ENCODE measurements at places on chromosomes 7 and 10.

DNA sequence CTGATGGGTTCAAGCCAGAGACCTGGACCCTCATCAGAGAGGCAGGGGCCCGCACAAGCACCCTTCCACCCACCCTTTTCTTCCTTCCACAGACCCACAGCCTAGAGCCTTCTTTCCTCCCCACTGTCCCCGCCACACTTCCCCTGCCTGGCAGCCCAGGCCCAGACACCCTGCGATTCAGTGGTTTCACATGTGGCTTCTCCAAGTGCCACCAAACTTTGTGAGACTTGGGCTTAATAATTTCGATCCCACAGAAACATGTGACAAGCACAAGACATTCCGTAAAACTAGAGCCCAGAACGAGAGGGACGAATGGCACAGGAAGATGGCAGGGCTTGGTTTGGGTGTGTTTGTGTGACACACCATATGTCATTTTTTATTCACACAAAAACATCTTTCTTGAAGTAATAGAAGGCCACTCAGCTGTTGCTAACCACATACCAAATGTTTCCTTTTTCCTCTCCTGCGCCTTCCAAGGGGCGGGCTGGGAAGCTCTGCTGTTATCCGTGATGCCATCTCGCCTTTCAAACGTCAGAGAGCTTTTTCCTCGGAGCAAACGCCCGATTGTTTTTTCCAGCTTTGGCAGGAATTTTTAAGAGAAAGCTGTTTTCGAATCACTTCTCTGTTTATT lies 162.9 kb downstream of the GRK5 start:
- no peak for DNase-seq

- no peak for DNase-seq
These were observed 98.8 kb downstream of the SDK1 start for GRCh38 chr7:3399858-3400257.

- DNase-seq = peak; percentile 81
These were observed 1.9 kb upstream of the TMEM178B start for GRCh38 chr7:141071855-141072547.

- no peak for DNase-seq
These were observed 24.2 kb upstream of the RASSF4 start for GRCh38 chr10:44935201-44935965.
